ENCODE measurements at places on chromosomes 12 and 14.

DNA sequence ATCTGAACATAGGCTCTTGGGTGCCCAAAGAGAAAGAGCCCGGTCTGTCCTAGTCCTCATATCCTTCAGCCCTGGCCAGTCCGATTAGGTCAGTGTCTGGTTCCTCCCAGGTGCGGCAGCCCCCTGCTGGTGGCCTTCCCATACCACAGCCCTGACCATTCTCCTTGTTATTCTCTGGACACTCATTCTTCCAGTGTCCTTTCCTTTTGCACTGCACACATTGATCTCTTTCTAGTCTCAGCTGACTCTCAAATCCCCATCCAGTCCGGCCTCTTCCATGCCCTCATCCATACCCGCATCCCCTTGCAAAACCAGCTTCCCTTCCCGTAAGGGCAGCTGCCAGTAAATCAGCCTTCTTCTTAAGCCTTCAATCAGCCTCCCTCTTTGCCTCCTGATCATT is 1316.3 kb downstream of the TMEM121 start:
- DNase-seq = peak; percentile 12

DNA sequence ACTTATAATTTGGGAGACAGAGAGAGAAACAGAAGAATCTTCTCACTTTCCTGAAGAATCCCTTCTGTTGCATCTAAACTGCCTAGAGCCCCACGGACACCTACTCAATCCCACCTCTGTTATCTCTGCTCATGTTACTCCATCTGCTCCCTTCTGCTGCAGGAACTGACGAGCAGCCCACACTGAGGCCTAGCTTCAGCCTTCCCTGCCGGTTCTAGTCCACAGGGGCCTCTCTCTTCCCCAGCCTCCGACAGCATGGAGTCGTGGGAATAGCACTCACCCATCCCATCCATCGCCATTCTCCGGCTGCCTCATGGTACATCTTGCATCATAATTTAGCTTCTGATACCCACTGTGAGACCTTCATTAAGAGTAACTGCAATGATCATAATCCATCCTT is 4.0 kb downstream of the RAB15 start:
- DNase-seq = no peak

- DNase-seq = no peak
Measured at GRCh38 chr12:116244474-116245090, 32.9 kb downstream of the MED13L start.

DNA sequence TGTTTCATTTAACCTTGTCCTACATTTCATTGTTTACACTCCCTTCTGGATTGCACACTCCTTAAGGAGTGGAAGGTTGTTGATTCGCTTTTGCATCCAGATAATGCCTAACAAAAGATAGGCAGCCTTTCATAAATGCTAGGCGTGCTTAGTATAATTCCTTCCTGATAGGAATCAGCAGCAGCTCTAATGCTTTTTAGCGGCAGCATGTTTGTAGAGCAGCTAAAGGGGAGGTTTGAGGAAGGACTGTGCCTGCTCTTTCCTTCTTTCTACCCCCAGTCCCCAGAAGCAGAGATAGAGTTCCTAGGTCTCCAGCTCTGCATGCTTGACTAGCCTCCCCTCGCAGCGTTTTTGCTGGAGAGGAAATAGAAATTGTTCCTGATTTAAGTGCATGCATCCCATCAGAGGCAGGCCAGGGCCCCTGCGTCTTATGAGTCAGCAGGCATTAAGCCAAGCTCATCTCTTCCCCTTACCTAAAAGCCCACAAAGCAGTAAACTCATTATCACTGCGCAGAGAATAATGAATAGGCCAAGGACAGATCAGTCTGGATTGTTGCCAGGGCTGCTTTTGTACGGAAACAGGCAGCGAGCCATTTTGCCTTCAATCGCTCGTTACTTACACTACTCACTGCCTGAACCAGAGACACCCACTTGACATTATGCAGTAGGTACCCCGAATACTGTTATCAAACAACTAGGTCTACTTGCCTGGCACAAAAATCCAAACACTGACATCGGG is 14.0 kb upstream of the TBPL2 start:
- DNase-seq = no peak

DNA sequence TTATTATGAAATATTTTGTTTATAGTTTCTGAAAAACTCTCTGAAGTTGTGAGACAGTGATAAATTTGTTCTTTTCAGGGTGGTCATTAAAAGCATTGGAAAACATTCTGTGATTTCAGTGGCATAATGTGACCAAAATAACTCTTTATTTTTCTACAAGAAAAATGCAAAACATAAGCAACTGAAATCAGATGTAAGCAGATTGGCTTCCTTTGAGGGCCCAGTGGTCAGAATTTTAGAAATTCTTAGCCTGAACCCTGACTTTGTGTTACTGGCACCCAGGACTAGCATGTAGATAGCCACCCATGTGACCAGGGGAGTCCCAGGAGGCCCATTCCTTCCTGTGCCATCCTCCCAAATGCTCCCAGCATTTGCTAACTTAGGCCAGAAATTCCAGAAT is 145.6 kb upstream of the SLC38A2 start:
- DNase-seq = no peak

- DNase-seq = no peak
Measured at GRCh38 chr12:80643961-80644360, 63.5 kb upstream of the MYF6 start.

DNA sequence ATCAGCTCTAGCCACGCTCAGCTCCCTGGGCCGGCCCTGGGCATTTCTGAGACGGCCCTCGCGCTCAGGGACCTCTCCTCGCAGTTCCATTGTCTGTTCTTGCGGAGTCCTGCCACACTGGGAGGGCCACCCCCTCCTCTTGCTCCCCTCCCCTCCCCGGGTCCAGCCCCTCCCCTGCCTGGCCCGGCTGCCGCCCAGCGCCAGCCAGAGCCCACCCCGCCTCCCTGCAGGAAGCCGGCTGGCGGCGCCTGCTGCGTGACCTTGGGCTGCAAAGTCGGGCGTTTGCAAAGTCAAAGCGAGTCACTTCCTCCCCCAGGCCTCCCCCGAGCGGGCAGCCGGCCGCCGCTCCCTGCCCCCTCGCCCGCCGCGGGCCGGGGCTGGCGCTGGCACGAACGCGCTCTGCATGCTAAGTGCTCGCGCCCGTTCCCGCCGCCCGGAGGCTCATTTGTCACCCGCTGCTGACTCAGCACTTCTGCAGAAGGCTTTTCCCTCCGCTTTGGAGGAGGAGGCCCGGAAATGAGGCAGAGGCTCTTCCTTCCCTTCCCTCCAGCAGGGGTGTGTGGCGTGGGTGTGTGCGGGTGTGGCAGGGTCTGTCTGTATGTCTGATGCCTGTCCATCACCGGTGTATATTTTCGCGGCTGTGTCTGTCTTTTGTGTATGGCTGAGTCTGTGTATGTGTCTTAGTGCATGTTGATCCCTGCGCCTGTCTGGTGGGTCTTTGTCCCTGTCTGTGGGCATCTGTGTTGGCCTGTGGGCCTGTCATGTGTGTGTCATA is 72.0 kb downstream of the IRF2BPL start:
- DNase-seq = peak; percentile 96

DNA sequence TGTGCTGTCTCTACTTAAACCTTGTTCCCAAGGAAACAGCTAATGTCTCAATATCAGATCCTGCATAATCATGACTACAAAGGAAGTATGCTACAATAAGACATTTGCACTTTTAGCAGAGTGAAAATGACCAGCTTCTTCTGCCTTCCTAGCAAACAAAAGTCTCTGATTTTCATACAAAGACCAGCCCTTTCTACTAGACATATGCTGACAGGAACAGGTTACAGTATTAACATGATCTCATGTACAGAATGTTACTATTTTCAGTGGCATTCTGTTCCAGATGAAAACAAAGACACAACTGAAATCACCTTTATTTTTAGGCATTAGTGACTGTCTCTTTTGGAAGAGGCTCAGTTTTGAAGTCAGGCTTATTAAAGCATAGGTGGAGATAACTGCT is 228.6 kb downstream of the MED13L start:
- no peak for DNase-seq

DNA sequence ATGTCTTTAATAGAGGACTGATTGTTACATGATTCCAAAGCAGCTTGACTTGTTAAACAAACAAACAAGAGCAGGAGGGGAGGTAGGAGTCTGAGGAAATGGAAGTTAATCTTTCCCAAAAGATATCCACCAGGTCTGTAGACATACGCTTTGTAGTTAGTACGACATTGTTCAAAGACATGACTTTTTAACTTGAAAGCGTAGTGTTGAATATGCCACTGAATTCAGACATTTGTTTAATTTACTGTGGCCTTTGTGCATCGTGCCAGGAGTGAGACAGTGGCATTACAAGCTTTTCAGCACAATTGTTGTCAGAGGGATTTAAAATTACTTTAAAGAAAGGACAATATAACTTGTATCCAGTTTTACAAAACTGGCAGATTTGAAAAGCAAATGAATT is 53.0 kb downstream of the SAV1 start:
- DNase-seq = no peak

DNA sequence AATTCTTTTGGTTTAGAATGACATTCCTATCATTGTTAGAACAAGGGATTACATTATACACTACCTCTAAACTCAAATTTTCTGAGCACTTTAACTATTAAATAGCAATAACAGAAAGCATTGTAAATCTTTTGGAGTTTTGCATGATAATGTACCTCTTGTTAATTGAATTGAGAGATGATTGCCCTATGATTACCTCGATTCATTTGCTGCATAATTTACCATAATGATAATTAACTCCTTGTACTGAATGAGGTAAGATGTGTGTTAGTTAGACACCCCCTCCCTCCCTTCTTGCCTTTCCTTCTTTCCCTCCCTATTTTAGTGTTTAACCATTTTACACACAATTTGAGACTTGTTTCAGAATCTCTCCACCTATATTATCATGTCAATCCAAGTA is 469.2 kb downstream of the DIO2 start:
- no peak for DNase-seq

DNA sequence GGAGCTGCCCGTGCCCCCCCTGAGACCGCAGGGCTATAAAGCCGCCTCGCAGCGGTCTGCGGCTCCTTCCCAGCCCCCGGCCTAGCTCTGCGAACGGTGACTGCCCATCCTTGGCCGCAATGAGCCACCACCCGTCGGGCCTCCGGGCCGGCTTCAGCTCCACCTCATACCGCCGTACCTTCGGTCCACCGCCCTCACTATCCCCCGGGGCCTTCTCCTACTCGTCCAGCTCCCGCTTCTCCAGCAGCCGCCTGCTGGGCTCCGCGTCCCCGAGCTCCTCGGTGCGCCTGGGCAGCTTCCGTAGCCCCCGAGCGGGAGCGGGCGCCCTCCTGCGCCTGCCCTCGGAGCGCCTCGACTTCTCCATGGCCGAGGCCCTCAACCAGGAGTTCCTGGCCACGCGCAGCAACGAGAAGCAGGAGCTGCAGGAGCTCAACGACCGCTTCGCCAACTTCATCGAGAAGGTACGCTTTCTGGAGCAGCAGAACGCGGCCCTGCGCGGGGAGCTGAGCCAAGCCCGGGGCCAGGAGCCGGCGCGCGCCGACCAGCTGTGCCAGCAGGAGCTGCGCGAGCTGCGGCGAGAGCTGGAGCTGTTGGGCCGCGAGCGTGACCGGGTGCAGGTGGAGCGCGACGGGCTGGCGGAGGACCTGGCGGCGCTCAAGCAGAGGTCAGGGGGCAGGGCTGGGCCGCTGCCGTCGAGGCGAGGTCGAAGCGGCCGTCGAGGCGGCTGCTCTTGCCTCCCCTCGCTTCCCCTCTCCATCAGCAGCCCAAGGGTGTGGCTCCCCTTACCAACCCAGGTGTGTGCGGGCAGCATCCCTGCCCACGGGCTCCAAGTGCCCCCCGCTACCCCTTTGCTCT is at the start of gene PRPH:
PRPH (plus strand) TSS at position 66 of the 855 bp plus-strand sequence; CDS start at position 120, 54 bp downstream.
- peak; percentile 35 for DNase-seq

DNA sequence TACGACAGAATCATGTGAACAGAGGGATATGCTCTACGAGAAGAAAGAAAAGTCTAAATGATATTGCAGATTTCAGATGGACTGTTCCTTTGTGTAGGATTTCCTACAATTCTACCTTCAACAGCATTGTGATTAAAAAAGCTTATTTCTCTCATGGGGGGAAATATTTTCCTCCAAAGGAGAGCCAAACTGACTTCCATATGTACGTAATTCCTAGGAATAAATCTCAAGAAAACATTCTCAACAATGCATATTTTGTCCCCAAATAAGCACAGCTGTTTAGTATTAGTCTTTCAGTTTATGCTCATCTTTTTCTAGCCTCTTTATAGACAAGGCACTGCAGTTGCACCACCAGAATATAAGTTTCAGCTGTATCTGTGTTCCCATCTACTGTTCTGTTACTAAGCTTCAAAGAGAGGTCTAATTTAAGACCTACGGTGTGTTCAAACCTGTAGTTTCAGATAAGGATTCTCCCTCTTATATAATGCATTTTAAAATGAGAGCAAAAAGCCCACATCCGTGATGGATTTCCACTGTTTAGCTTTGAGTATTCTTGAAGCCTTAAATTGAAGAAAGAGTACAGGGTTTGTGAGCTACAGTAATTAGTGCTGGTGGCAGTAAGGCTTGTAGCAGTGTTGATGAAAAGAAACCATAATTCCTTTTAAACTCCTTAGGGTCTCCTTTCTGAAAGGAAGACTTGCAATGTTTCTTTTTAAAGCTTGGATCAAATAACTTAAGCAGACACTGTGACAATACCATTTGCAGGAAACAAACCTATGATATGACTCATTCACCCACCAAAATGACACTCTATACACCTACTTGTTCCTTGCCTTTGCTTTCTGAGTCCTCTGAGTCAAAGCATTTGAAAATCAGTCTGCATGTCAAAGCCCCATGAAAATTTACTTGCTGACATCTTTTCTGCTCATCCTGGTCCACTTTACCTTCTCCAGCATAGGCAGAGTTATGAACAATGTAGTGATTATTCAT is 754.1 kb downstream of the NOVA1 start:
- no peak for DNase-seq
